ENCODE measurements at places on chromosomes 4 and X. TPM values are rescaled to one million over a fixed set of nuclear protein-coding genes. Genes with fewer than 3 reads are reported as not detected.

NIPAL1 gene
- 0.66 TPM for total RNA-seq

HPRT1 gene
- total RNA-seq = 10.3 TPM

CCKAR gene
- not detected for total RNA-seq

TMSB15B gene
- 0.57 TPM for total RNA-seq

C4orf51 gene
- not detected for total RNA-seq

GPR173 gene
- total RNA-seq = 3.7 TPM

AMBN gene
- total RNA-seq = not detected

POLR2B gene
- total RNA-seq = 114 TPM

CSAG3 gene
- not detected for total RNA-seq

PTPN13 gene
- total RNA-seq = 59.6 TPM

IQCM gene
- total RNA-seq = not detected

TCEAL6 gene
- not detected for total RNA-seq

SETD7 gene
- 78.9 TPM for total RNA-seq

Data from placental pericyte (primary cell).